GM19239 (cell line): ENCODE measurements at places on chromosomes 11 and 22.
A peak's percentile ranks its signal among the peaks of the same experiment; 100 is the strongest.

- no peak for DNase-seq
Measured at GRCh38 chr11:67732045-67732787, 57.8 kb upstream of the ALDH3B2 start.

GRCh38 chr11:8106679-8107078 lies 25.7 kb downstream of the TUB start:
- DNase-seq, result no peak

DNA sequence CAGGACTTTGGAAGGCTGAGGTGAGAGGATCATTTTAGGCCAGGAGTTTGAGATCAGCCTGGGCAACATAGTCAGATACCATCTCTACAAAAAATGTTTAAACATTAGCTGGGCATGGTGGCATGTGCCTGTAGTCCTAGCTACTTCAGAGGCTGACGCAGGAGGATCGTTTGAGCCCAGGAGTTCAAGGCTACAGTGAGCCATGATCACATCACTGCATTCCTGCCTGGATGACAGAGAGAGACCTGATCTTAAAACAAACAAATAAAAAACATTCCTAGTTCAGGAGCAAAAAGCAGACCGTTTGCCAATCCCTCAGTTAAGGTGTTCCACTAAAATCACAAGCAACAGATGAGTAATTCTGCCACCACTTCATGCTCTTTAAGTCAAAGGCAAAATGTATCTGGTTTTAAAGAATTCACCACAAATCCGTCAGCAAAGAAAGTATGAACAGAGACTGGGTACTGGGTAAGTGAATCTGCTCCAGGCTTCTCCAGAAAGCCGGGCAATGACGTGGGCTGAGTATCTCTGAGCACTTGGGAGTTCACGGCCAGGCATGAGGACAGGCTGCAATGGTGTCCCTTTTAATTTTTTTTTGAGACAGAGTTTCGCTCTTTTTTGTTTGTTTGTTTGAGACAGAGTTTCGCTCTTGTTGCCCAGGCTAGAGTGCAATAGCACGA lies 19.5 kb downstream of the CLTCL1 start:
- no peak for DNase-seq

- no peak for DNase-seq
Measured at GRCh38 chr11:13924801-13925327, 37.7 kb upstream of the SPON1 start.

DNA sequence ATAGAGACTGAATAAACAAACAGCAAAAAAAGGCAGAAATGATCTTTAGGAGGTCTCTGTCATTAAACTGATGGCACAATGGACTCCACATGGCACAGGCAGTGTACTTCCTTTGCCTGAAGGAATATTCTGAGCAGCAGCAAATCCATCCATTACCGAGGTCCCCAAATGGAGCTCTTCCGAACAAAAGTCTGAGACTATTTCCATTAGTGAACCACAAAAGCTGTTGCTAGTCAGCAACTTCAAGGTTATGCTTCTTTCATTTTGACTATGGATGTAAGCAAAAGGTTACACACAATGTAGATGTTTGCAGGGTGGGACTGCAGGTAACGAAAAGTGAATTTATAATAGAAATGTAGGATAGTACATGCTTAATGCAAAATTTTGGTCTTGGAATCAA lies 14.5 kb downstream of the NARS2 start:
- no peak for DNase-seq

DNA sequence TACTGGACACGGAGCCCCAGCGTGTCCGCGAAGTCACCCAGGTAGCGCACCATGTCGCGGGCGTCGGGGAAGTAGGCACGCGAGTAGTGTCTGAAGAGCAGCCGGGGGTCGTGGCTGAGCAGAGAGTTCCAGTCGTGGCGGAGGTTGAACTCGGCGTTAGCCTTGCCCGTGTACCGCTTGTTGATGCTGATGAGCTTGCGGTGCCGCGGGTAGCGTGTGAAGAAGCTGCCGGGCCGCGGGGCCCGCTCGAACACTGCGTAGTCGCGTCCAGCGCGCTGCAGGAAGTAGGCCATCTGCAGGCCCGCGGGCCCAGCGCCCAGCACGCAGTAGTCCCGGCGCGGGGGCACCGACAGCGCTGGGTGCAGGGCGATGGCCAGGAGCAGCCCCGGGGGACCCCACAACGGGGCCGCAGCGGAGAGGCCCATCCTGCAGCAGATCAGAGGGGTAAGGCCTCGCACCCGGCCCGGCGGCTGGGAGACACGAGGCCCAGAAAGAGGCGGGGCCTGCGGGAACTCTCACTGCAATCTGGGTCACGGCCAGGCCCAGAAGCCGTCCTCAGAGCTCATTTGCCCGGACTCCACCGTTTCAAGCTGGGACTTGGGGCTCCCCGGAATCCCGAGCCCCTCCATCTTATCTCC lies 723 bp downstream of the FOXRED2 start:
- DNase-seq, result no peak

DNA sequence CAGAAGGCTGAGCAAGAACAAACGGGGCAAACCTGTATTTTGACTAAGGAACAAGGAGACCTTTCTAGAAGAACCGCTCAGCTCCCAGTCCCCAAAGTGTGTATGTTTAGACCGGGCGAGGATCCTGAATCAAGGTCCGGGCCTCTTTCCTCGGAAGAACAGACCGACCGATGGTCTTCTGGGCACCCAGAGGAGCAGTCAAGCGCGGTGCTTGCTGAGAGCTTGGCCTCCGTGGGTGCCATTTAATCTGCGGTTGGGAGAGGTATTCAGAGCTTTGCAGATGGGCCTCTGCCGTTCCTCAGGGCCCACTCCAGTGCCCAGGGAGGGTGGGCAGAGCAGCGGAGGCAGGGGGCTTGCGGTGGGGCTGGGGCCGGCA lies 26.5 kb upstream of the ATXN10 start:
- no peak for DNase-seq

DNA sequence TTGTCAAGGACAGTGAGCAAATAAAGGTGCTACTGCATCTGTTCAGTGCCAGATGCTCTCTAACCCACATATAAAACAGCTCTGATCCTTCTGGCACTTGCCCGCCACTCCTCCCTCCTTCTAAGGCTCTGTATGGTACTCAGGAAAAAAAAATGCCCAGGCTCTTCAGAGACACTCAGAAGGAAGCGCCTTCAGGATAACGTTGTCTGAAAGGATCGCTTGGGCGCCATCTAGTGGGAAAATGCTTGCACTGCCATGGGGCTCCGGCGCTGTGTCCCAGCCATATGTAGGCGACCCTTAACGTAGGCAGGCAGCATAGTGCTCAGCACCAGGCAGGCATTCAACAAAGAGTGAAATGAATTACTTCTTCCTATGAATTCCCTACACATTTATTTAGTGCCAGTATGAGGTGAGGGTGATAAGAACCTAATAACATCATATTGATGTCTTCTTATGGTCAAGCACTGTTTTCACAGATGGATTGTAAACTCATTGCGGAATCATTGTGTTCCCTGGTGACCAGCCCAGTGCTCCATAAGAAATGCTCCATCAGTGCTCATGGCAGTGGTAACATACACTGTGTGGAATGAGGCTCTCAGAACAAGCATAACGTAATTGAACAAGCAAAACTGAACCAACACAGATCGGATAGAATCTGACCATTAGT lies 39.6 kb downstream of the PAMR1 start:
- peak; percentile 63 for DNase-seq

DNA sequence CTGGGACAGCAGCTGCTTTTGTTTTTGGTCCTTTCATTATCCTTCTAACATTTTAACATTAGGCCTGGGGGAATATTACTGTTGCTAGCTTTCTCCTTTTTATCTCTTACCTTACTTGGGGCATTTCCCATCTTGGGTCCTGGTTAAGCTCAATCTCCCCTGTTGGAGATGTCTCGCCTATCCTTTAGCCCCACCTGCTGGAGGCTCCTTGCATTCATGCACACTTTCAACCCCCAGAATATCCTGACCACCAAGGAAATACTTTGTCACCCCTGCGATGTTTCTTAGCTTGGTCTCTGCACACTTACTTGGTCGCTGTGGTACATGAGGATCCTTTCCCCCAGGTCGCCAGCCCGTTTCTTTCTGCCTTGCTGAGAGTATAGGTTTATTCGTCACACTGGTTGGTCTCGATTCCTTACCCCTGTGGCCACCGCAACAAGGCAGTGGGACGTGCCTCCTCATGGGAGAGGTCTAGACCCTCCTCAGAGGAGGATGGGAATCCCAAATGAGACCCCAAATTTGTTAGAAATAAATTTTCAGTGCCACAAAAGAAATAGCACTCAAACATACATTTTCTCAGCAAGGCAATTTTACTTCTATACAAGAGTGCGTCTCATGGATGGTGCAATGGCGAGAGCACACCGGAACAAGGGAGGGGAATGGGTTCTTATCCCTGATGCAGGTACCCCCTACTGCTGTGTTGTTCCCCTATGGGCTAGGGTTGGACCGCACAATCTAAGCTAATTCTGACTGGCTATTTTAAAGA lies 5.4 kb upstream of the TXN2 start:
- no peak for DNase-seq

DNA sequence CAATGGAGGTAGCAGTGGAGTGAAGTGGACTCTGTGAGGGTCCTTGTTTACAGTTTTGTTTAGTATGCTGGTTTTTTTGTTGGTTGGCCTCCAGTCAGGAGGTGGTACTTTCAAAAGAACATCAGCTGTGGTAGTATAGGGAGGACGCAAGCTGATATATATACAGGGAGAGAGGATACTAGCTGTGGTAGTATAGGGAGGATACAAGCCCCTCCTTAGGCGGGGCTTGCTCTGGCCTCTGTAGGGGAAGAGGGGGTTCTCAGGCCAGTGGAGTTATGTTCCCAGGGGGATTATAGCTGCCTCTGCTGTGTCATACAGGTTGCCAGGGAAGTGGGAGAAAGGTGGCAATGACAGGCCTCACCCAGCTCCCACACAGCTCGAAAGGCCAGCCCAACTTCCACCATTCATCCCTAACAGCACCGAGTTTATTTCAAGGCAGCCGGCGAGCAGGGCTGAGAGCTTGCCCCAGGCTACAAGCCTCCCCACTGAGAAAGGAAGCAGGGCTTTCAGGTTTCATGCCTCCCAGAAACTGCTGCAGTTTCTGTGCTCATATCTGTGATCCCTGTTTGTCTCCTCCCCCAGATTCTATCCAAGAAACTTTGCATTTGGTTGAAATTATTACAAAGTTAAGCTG lies 10.4 kb downstream of the OR52E6 start:
- DNase-seq, result no peak

DNA sequence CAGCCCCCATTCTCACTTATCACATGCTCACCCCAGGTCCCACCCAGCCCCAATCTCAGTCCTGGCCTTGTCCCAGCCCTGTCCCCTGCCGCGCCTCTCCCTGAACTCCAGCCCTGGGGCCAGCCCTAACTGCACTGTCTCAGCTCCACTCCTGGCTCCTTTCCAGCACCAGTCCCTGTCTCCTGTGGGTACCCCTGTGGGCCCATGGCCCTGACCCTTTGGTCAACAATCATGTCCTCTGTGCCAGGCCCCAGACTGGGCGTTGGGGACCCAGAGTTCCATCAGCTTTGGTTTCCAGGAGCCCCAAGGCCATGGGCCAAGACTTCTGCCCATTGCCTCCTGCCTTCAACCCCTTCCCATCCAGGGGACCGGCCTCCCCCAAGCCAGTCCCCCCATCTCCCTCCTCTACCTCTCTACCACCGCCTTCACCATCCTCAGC lies 757 bp downstream of the SPI1 start:
- DNase-seq, result no peak

DNA sequence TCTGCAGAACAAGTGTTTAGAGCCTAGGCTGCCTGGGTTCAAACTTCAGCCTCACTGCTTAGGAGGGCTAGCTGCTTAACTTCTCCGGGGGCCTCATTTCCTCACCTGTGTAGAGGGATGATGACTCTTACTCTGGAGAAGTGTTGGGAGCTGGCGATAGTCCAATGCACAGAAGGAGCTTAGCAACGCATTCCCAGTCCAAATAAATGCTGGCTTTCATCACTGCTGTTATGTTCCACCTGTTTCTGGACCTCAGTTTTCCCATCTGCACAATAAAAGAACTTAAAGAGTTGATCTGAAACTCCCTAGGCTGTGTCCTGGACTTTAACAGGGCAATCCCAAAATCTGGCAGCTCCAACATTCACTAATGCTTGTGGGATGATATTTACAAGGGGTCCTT lies 337.8 kb downstream of the MIAT start:
- DNase-seq, result no peak

DNA sequence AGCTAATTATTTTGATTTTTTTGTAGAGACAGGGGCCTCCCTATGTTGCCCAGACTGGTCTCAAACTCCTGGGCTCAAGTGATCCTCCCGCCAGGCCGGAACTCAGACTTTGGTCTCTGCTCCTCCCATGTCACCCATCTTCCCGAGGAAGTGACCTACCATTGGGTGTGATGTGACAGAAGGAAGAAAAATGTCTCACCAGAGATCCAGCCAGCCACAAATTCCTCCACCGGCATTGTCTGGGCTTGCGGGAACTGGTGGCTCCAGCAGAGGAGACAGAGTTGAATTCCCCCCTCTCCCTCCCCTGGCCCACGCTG lies 772 bp downstream of the SLC25A45 start:
- DNase-seq, result no peak

DNA sequence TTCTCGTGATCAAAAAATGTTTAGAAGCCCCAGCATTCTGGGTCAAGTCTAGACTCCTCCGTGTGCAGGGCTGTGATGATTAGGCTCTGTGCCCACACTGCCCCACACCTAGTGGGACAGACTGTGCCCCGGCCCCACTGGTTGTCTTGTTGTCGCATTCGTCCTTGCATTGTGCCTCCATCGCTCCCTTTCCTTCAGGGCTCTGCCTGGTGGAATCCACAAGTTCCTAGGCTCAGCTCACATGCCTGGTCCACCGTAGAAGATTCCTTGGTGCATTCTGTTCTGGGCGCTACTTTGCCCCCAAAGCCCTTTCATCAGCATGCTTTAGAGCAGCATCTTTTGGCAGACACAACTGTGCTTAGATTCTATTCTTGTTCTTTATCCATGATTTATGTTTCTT lies 23.5 kb upstream of the THY1 start:
- DNase-seq, result no peak

- DNase-seq, result no peak
Measured at GRCh38 chr11:47332791-47333525, 19.5 kb downstream of the MYBPC3 start.

DNA sequence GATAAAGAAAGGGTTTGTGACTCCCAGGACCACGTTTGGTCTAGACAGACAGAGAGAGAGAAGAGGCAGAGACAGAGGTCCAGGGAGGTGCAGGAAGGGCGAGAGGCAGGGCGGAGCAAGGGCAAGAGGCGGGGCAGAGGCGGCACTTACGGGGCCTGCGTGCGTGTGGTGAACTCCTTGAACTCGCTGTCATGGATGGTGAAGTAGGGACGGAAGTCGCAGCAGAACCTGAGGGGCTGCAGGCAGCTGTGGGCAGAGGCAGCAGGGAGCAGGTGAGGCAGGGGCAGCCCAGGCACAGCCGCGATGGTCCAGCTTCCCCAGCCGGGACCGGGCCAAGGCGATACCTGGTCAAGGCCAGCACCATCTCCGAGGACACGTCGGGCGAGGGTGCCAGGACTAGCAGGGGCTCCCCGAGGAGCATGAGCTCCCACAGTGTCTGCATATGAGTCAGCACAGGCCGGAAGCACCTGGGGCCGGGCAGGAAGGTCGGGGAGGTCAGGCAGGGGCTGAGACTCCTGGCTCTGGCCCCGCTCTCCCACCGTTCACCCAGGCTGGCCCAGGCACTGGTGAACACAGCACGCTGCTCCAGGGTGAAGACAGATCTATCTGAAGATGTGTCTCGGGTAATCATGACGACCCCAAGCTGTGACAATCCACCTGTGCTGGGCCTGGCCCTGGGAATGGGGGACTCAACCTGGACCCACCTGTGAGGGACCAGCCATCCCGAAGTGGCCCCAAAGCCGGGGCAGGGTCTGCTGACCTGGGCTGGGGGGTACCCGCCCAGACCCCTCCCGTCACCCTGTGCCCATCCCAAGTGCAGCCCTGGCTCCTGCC lies 7.2 kb upstream of the PLXNB2 start:
- DNase-seq, result peak; percentile 96

- no peak for DNase-seq
Measured at GRCh38 chr22:44261861-44262595, 50.7 kb downstream of the SHISAL1 start.
